ENCODE measurements at places on chromosomes 16 and 17.

DNA sequence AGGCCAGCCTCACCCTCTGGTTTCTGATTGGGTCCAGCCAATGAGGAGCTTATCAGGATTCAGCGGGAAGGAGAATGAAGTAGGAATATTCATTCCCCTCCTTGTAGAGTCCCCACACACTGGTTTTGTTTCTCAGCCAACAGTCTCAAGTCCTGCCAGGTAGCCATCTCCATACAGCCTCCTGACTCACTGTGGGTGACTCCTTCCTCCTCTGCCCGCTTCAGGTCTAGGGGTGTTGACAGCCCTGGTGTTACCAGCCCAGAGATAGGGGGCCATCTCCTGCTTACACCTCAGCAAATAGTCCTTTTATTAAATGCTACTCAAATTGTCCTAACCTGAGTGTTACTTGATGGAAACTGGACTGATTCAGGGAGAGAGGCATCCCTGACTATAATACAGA, 4.0 kb upstream of the MFAP4 start:
- no peak for DNase-seq

- no peak for DNase-seq
Observed at GRCh38 chr17:30957741-30958140, 13.1 kb upstream of the RNF135 start.

- DNase-seq = no peak
Observed at GRCh38 chr16:72246423-72246822, 74.5 kb upstream of the PMFBP1 start.

DNA sequence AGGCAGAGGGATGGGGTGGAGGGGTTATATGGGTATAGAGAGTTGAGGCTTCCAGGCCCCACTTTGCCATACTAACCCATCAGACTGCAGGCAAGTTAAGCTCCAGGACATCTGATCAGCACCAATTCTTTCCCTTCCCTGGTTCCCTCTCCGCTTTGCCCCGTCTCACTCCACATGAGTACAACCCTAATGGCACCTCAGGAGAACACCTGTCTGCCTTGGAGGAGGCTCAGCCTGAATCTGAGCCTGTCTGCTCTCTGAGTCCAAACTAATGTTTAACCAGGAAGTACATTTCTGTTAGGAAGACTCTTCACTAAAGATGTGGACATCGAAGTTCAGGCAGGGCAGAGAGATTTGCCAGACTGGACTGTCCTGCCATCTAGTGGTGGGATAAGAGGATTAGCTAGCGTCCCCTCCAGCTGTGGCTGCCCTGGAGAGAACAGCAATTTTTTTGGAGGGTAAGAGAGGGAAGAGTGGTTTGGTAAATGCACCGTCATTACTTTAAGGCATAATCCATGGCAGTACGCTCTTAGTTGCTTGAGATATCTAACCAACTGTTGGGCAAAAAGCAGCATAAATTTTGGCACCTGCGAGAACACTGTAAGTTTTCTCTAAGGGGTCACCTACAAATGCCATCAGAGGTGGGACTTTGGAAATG, 29.2 kb upstream of the LRRC75A start:
- DNase-seq = peak; percentile 66

- DNase-seq = peak; percentile 54
Observed at GRCh38 chr16:75114946-75115825, 1.4 kb downstream of the LDHD start.

DNA sequence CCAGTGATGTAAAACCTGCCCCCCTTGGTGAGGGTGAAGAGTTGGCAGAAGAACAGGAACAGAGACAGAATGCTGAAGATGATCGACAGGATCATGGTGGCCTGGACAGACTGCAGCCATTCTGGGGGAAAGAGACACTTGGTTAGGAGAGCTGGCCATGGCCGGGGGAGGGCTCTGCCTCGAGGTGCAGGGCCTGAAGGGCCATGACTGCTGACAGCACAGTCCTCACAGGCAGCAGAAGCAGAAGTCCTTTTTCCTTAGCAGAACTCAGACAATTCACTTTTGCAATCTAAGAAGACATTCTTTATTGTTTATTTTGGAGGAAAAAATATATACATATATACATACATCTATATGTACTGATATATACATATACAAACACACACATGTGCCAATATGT, 25.6 kb downstream of the PMP22 start:
- DNase-seq = peak; percentile 52

DNA sequence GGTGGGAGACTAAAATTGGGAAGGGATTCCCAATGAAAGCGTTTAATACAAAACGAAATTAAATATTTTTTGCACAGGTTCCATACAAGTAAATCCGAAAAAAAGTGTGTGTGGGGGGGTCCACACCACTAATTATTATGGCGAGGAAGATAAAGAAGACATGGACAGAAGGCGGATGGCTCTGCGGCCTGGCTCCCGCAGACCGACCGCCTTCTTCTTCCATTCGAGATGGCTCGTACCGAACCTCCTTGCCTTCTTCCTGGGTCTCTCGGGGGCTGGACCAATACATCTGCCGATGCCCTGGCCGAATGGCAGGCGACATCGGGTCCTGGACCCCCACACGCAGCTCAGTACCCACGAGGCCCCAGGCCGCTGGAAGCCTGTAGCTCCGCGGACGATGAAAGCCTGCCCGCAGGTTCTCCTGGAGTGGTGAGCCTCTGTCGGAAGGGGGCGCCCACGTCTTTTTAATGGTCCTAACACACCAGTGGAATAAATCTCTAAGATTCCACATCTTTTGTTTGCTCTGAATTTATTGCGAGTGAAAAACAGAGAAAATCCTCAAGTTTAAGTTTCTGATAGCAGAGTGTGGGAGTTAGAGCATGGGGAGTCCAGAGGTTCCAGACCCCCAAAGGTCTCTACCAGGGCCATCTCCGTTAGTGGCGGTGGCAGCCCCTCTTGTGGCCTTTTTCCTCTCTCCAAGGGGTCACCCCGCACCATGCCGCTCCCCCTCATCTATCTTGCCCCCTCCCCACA, 1.4 kb downstream of the PRAC2 start:
- peak; percentile 92 for DNase-seq

DNA sequence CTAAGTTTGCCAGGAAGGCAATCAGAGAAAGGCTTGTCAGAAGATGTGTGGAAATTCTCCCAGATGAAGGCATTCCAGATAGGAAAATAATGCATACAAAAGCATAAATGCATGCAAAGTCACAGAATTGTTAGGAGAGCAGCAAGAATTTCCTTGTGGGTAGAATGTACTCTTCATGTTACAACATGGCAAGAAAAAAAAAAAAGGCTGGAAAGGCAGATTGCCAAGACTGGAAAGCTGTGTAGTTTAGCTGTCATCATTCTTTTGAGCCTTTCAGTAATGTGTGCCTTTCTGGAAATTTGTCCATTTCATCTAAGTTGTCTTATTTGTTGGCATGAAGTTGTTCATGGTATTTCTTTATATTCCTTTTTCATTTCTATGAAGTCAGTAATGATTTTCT, 71.0 kb upstream of the EFCAB3 start:
- no peak for DNase-seq

DNA sequence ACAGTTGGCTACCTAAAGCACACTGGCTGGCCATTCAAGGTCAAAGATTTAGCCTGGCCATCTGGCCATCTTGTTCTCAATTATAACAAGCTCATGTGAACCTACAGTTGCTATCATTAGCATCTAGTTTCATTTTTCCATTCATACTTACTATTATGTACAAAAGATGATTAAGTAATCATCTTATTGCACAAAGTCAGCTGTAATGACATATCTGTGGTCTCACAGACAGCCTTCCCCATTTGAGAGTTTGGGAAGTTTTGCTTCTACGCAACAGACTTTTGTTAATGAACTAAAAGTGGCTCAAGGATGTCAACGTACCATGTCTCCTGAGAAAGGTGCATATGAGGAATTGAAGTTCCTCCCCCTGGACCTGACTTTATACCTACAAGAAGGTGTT, 51.3 kb downstream of the HS3ST3B1 start:
- no peak for DNase-seq

DNA sequence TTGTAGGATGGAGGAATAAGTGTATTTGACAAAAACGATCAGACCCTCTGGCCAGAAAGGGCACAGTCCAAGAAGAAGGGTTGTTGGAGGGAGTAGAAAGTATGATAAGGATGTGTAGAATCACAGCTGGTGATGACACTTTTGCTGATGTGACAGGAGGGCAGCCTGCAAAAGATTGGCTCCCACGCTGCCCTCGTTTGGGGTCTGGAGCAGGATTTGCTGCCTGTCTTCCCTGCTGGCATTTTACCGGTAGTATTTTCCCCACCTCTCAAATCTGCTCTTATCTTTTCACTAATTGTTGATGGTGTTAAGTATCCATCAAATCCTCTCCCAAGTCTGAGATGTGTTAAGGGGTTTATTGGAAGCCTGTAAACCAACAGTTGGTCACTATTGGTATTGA, 208.8 kb downstream of the CCDC182 start:
- DNase-seq = no peak

GRCh38 chr17:50479522-50480141, 972 bp downstream of the RSAD1 start:
- peak; percentile 90 for DNase-seq

GRCh38 chr17:74631468-74632450, 8.2 kb upstream of the CD300E start:
- DNase-seq = no peak

DNA sequence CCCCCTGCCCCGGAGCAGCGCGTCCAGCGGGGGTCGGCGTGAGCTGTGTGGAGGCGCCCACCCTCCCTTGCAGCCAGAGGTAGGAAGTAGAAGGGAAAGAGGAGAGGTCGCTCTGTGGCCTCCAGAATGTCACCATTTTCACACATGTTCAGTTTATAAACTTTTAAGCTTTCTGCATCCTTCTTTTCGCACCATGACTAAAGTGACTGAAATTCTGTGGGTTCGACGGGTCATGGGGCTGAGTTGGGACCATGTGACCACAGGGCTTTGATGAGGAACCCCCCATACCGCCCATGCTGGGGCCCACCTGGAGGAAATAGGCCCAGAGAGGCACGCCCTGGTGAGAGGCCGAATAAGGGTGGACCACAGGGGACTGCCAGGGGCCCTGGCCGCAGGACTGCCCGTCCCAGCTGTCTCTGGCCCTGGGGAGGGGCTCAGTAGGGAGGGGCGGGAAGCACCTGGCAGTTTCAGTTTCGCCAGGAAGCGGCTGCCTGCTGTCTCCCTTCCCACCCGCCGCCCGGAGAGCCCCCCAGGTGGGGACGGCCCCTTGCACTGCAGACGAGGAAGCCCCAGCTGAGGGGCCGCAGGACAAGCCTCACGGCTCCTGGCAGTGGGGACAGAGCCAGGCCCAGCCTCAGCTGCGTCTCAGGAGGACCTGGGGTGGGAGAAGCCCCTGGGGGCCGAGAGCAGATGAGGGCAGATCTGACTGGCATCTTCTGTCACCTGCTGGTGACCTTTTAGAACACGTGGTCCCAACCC, 9.0 kb downstream of the CBFA2T3 start:
- no peak for DNase-seq

- DNase-seq = no peak
Observed at GRCh38 chr16:88883117-88883895, 16.8 kb upstream of the PABPN1L start.

DNA sequence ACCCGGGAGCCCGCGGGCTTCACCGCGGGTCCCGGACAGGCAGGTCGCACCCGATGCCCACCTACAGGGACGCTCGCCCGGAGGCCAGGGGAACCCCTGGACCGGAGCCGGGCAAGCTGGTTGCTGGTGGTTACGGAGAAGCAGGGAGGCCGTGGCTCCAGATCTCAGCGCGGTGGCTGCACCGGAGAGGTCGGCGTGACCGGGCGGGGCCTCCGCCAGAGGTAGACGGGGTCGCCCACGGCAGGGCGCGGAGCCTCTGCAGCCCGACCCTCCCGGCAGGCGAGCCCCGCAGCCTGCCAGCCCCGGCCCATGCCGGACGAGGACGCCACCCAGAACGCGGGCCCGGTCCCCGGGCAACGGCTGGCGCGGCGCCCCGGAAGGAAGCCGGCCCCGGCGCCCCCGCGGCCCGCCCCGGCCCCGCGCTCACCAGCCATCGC, 341 bp downstream of the PCYT2 start:
- no peak for DNase-seq

DNA sequence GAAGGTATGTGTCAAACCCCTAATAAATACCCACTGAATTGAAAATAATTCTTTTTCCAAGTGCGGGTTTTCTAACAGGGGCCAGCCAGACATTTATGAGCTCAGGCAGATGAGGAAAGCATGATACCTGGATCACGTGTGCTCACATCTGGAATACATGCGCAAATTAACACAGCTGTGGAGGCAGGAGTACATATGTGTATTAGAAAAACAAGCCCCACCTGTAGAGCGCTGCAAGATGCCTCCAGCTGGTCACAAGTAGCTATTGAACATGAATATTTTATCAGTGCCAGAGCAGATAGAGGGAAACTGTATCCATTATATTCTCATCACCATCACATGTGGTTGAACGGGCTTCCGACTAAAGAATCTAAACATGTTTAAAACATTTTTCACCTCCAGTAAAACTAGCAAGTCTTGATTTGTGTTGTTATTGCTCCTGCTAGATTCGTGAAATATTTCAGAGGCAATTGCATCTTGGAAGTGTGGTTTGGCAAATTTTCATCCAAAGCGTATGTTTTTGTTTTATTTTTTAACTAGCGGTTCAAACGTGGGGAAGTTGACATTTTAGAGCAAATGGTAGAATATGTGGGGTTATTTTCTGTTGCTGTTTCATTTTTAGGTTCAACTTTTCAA, 482.8 kb downstream of the CDH13 start:
- DNase-seq = no peak

DNA sequence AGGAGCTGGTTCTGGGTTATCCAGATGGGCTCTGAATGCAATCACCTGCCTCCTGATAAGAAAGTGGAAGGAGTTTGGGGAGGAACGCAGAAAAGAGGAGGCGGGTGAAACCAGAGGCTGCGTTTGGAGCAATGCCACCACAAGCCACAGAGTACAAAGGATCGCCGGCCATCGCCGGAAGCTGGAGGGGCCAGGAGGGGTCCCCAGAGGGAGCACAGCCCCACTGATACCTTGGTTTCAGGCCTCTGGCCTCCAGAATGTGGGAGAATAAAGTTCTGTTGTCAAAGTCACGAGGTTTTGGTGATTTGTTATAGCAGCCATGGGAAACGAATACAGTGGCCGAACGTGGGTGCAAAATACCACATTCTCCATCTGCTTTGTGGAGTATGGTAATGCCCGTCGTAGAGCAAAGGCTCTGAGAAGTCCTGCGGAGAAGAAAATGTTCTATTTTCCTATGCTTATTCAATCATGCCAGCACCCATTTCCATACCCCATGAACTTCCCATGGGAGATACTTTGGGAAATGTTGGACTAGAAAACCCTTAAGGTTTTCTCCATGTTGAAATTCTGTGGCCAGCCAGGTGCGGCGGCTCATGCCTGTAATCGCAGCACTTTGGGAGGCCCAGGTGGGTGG, 51.4 kb downstream of the ZDHHC7 start:
- no peak for DNase-seq

GRCh38 chr17:68641276-68642117, 40.3 kb upstream of the FAM20A start:
- no peak for DNase-seq

- DNase-seq = no peak
Observed at GRCh38 chr17:70107441-70107840, 32.4 kb downstream of the KCNJ16 start.

- DNase-seq = no peak
Observed at GRCh38 chr16:81094771-81095251, 1.4 kb downstream of the GCSH start.

GRCh38 chr17:50026837-50027171, 29.1 kb upstream of the ITGA3 start:
- peak; percentile 94 for DNase-seq

GRCh38 chr17:78001182-78001581, 42.7 kb downstream of the TNRC6C start:
- no peak for DNase-seq

GRCh38 chr17:14372461-14372860, 71.6 kb downstream of the HS3ST3B1 start:
- no peak for DNase-seq

Data from right cardiac atrium (tissue), 5 donors.